EL (cell line): ENCODE measurements at places on chromosomes 1 and 21.

- DNase-seq = no peak
Observed at GRCh38 chr1:215393476-215393875, 173.6 kb upstream of the KCTD3 start.

GRCh38 chr1:53334312-53334711 is 6.4 kb upstream of the LRP8 start:
- no peak for DNase-seq

DNA sequence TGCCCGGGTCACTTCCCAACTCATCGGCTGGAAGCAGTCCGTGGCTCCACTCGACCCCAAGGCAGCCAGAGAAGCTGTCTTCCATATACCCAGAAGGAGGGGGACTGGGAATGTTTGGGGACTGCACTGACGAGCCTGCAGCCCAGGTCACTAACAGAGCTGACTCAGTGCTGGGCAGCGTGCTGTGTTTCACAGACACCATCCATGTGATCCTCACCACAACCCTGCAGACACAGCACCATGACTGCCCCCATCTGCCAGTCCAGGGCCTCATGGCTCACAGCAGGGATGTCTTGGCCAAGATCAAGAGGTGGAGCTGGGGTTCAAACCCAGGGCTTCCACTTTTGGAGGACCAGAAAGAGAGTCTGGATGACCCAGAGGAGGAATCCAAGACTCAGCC is 67.9 kb downstream of the KLHDC7A start:
- no peak for DNase-seq

DNA sequence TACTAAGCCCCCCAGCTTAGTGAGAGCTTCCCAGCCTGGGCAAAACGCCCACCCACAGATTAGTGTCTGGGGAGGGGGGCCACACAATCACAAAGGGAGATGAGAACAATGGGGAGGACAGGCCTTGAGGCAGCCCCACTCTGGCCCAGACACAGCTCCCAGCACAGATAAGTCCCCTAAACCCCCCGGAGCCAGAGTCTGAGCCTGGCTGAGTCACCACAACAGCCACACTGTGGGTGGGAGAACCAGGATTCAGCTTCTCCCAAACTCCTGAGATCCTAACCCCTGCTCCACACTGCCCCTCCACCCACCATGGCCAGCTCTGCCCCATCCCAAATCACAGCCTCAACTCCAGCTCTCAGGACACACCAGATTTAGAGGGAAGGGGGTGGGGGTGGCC is 4.2 kb downstream of the NECTIN4 start:
- DNase-seq = peak; percentile 53

GRCh38 chr1:226371866-226372490 is 35.9 kb downstream of the PARP1 start:
- DNase-seq = no peak

- DNase-seq = peak; percentile 8
Observed at GRCh38 chr1:172760121-172760520, 101.2 kb downstream of the FASLG start.

DNA sequence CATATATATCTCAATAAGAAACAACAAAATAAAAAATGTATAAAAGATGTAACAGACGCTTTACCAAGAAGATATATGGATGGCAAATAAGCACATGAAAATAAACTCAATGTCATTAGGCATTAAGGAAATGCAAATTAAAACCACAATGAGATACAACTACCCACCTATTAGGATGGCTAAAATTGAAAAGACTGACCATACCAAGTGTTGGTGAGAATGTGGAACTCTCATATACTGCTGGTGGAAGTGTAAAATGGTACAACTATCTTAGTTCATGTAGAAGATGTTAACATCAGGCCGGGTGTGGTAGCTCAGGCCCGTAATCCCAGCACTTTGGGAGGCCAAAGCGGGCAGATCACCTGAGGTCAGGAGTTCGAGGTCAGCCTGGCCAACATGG is 42.3 kb upstream of the TTC22 start:
- no peak for DNase-seq

DNA sequence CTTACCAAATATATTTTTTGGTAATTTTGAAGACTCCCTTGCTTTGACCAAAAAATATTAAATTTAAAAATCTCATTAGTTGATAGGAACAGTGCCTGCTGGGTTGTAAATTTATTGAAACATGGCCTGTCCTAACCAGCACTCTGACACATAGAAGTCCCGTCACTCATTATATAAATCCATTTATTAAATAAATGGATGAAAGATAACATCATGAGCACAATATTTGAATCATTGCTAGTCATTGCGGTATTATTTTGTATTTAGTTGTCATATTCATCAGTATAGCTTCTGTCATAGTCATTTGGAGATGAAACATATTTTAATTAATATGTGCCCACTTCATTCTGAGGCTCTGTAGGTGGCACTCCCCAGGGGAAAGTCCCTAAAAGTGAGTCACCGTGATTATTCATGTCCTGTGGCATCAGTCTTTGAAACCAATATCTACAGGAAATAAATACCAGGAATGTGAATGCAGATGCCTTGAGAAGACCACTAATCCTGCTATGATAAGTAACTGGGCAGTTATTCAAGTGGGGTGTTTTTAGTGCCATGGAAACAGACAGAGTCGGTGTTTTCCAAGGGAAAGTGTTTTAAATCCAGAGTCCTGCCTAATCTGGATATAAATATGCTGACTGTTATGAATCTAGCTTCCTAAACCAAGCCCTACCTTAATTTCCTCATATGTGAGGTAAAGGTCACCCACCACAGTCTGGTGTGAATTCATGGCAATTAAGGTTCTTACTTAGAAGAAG is 302.0 kb downstream of the DUSP10 start:
- peak; percentile 97 for DNase-seq

- DNase-seq = peak; percentile 58
Observed at GRCh38 chr1:8134546-8135235, 108.6 kb upstream of the ERRFI1 start.

GRCh38 chr1:20597650-20598049 is 8.8 kb downstream of the CDA start:
- DNase-seq = no peak

GRCh38 chr1:22291494-22291893 is 148.6 kb upstream of the WNT4 start:
- DNase-seq = no peak
